ENCODE measurements at places on chromosomes 1 and 21.

- DNase-seq, result no peak
Measured at GRCh38 chr1:23615423-23615822, 56.1 kb upstream of the ID3 start.

- DNase-seq, result no peak
Measured at GRCh38 chr1:38579056-38579455, 280.5 kb downstream of the RRAGC start.

- no peak for DNase-seq
Measured at GRCh38 chr1:50271337-50271736, 151.9 kb downstream of the DMRTA2 start.

DNA sequence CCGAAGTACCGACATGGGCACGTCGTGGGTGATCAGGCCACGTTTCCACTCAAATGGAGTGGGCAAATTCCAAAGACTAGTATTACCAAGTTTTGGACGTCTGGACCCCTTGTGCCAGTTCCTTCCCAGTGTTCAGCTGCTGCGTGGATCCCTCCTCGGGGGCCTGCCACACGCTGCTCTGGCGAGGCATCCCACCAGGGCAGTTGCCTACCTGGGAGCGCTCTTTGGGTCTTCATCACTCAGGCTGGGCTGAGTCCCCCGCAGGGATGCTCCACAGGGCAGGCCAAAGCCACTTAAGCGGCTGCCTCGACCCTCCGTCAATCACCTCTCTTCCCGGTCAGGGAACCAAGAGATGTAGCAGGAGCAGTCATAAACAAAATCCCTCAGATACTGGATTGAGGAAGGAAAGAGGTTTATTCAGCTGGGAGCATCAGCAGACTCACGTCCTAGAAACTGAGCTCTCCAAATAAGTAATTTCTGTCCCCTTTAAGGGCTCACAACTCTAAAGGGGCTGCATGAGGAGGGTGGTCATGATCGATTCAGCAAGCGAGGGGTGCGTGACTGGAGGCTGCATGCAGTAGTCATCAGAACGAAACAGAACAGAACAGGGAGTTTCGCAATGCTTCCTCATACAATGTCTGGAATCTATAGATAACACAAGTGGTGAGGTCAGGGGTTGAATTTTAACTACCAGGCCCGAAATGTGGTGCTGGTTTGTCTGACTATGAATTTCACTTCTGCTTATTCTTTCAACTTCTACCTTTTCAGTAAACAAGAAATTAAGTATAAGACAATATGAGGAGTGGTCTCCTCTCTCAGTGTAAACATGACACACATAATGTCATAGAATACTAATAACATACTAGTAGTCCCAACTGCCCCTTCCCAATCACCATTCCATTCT is 998.6 kb upstream of the NCAM2 start:
- DNase-seq, result no peak

GRCh38 chr1:232600424-232601258 is 29.3 kb downstream of the SIPA1L2 start:
- DNase-seq, result no peak
